Activated CD8-positive, alpha-beta memory T cell treated with anti-CD3 and anti-CD28 coated beads for 1 hour (primary cell): ENCODE measurements at places on chromosomes 7 and 10.

DNA sequence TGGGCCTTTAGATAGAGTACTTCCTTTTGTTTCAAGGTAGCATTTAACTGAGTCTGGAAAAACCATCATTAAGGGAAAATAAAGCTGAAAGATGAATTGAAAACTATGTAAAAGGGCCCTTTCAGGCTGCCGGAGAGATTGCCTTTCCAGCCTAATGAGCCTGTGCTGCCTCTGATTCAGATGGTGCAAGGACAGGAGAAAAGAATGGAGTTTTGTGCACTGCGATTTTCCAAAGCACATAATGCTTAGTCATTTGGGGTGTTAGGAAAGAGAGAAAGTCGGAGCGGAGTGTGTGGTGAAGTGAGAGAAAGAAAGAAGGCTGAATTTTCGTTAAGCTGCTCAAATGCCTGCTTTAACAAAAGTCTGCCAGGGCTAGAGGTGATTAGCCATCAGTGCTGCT, 259.7 kb downstream of the PAXIP1 start:
- DNase-seq, result no peak

DNA sequence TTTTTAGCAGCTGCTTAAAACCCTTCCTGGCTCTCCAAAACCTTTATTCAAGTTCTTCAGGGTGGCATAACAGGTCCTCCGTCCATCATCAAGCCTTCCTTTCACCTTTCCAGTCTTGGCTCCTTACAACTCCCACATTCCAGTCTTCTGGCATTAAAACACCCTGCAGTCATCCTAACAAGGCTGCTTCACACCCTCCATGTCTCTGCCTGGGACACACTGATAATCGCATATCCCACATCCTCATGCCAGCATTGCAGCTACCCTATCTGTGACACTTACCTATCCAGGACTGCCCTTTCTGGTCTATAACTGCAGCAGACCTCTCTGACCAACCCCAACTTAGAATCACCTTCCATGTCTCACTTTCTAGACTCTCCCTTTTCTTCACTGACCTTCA, 2.6 kb upstream of the TLL2 start:
- no peak for DNase-seq

GRCh38 chr10:50260791-50261281, 9.5 kb upstream of the ASAH2 start:
- no peak for DNase-seq

GRCh38 chr10:93600446-93601145, 439 bp downstream of the RBP4 start:
- DNase-seq, result no peak

DNA sequence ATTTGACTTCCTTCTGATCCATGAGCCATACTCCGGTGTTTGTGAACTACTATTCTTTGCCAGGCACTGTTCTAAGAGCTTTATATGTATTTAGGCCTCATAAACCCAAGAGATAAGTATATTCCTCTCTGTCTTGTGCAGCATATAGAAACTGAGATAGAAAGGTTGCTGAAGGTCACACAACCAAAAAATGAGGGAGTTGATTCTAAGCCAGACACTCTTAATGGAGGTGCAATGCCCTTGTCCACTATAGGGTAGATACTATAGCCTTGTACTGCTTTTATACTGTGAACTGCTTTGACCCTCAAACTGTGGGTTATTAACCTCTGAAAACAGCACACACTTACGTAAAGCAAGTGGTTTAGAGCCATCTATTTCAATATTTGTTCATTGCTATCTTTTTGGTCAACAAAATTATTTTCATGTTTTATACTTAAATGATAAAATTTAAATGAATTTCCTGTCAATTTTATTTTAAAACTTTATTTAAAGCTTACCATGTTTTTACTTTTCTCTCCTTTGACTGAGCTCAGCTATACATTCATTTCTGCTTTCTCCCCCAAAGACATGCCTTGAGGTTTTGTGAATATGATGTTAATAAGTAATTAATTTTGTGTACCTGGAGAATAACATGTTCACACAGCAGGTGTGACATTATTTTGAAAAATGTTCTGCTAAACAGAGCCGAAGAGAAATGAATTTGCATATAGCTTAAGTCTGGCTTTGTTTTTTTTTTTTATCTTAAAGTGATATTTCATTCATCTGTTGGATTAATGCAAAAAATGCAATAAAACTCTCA, 687.3 kb downstream of the DNAJB9 start:
- DNase-seq, result no peak

DNA sequence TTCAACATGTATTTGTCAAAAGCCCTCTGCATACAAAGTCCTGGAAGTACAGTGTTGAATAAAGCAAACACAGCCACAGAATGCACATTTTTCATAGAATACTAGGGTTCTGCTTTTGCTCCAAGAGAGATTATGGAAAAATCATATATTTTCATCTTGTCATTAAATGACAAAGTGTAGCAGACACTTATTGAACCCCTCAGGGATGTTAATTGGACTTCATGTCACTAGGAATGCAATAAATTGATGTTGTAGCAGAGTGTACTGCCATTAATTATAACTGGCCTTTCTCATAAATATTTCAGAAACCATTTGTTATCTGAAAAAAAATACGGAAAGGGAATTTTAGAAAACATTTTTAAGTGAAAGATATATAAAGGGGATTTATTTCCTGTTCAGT, 64.5 kb upstream of the TAC1 start:
- DNase-seq, result no peak

GRCh38 chr7:133081119-133081598, 731 bp downstream of the CHCHD3 start:
- DNase-seq, result no peak
